ENCODE measurements at places on chromosomes 1 and 21. TPM values are rescaled to one million over a fixed set of nuclear protein-coding genes. Genes with fewer than 3 reads are reported as not detected.

The RSPO1 gene
- not detected for total RNA-seq

The HHAT gene
- total RNA-seq, result 2.4 TPM

The CALML6 gene
- total RNA-seq, result 0.85 TPM

The CLCNKA gene
- total RNA-seq, result not detected

The AMPD2 gene
- 82.7 TPM for total RNA-seq

The CIART gene
- 2.4 TPM for total RNA-seq

The PIGR gene
- total RNA-seq, result not detected

The SPRR1B gene
- not detected for total RNA-seq

The TINAGL1 gene
- total RNA-seq, result 312 TPM

The TRNP1 gene
- total RNA-seq, result 10.3 TPM

The CCDC27 gene
- total RNA-seq, result not detected

The UBAP2L gene
- 229 TPM for total RNA-seq

The SGIP1 gene
- 68.9 TPM for total RNA-seq

The REG4 gene
- total RNA-seq, result not detected

The TNFRSF9 gene
- 0.22 TPM for total RNA-seq

The PGLYRP4 gene
- not detected for total RNA-seq

The TFF2 gene
- total RNA-seq, result not detected

The EVA1C gene
- total RNA-seq, result 38.6 TPM

The ARMH1 gene
- total RNA-seq, result not detected

The SPRR3 gene
- not detected for total RNA-seq

The CD1E gene
- not detected for total RNA-seq

The PWP2 gene
- 31.8 TPM for total RNA-seq

The C1orf74 gene
- 2.3 TPM for total RNA-seq

The IPP gene
- 7.2 TPM for total RNA-seq

The LIPI gene
- total RNA-seq, result not detected

The NGF gene
- total RNA-seq, result not detected

The NUP133 gene
- 43.2 TPM for total RNA-seq

The CPT2 gene
- total RNA-seq, result 11.6 TPM

The SLAMF6 gene
- not detected for total RNA-seq

The CLCA4 gene
- not detected for total RNA-seq

The U2AF1 gene
- 49.5 TPM for total RNA-seq

The TRIM58 gene
- not detected for total RNA-seq

The PTCH2 gene
- total RNA-seq, result 1.9 TPM

The GPR157 gene
- 5.2 TPM for total RNA-seq

The OR2T35 gene
- total RNA-seq, result not detected

The FNDC10 gene
- 2.3 TPM for total RNA-seq

The SEMA6C gene
- 46.2 TPM for total RNA-seq

The RAP1GAP gene
- total RNA-seq, result 0.20 TPM

The SEC16B gene
- 0.44 TPM for total RNA-seq

The CFHR5 gene
- not detected for total RNA-seq

The NTMT2 gene
- total RNA-seq, result not detected

The TMEM52 gene
- total RNA-seq, result 1.6 TPM
